Activated CD4-positive, alpha-beta T cell treated with anti-CD3 and anti-CD28 coated beads, Interleukin-2, amount 10 ng/mL, durations not matched to agents 7 days and 5 days (primary cell): ENCODE measurements at places on chromosomes 11 and 22. TPM values are rescaled to one million over a fixed set of nuclear protein-coding genes. Genes with fewer than 3 reads are reported as not detected.

The IFTAP gene
- 1.5 TPM for total RNA-seq

The GLYATL1 gene
- not detected for total RNA-seq

The F2 gene
- 0.15 TPM for total RNA-seq

The OR51B5 gene
- total RNA-seq, result not detected

The KIRREL3 gene
- total RNA-seq, result not detected

The DNAJB13 gene
- 0.15 TPM for total RNA-seq

- DNase-seq, result no peak
Measured at GRCh38 chr22:35568751-35569739, 28.4 kb downstream of the RASD2 start.

DNA sequence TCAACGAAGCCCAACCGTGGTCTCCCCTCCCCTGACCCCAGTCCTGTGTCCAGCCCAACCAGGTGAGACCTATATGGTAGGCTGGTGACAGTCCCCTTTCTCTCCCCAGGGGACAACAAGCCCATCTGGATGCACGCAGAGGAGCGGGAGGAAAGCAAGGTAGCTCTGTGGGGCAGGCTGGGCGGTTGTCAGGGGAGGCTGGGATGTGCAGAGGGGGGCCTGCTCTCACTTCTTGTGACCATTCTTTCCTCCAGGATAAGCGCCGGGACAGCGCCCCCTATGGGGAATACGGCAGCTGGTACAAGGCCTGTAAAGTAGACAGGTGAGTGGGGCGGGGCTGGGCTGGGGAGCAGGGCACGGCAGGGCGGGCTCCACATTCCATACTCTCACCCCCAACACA is 3.5 kb upstream of the RAB1B start:
- peak; percentile 46 for DNase-seq

DNA sequence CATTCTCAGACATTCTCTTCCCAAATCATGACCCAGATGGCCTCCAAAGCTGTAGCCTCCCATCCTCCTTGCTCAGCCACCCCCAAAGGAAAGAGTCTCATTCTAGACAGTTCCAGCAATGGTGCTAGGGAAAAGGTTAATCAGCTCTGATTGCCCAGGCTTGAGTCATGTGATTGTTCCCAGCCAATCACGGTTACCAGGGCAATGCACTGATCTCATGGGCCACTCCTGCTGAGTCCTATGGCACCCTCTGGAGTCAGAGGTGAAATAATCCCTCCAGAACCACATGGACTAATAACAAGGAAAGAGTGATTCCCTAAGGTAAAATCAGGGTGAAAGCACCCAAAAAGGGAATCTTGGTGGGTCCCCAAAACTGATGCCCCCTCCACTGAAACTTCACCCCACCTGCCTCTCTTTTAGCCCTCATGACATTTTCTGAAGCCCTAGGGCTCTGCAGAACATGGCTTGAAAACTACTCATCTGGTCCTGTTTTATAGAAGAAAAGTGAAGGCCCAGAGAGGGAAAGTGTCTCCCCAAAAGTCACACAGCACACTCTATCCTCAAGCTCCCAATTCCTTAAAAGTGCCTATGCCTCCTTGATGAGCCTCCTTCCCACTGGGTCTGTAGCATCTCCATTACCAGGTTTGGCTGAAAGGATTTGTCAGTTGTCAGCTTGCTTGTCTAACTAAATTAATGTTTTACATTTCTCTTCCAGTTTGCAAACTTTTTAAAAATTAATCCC is 203.7 kb downstream of the MN1 start:
- no peak for DNase-seq

DNA sequence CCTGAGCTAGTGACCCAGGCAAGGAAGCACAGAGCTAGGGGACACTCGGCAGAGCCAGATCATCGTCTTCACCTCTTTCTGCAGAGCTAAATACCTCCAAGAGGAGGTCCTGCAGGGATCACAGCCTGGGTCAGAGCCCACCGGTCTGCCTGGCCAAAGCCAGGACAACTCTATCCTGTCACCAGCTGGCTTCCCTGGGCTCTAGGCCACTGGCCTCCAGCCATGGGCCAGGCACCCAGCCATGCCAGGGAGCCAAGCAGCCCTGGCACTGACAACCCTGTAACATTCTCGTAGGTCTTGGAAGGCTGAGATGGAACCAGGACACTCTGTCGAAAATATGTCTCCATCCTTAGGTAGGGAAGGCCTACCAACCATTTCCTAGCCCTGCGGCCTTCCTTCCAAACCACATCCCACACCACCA is 270.1 kb downstream of the BUD13 start:
- DNase-seq, result no peak

GRCh38 chr22:48485149-48486133 is 1342.2 kb downstream of the BRD1 start:
- DNase-seq, result no peak

DNA sequence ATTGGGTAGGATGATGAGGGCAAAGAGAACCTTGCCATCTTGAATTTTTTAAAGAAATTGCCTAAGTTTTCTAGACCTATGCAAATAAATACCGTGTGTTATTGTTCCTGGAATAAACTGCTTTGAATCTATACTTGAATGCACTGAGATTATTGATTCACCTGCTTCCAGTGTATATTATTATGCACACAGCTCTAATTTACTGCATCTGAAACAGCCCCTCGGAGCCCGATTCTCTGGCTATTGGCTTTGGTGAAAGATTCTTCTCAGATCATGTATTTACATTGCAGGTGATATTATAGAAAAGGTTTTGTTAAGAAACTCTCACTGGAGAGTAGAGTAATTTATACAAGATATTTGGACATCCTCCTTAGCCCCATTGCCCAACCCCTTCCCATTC is 254.2 kb downstream of the TENM4 start:
- DNase-seq, result no peak

- DNase-seq, result no peak
Measured at GRCh38 chr11:9901943-9902342, 238.1 kb downstream of the SWAP70 start.

- no peak for DNase-seq
Measured at GRCh38 chr11:66684635-66685034, 6.9 kb upstream of the RBM4B start.

DNA sequence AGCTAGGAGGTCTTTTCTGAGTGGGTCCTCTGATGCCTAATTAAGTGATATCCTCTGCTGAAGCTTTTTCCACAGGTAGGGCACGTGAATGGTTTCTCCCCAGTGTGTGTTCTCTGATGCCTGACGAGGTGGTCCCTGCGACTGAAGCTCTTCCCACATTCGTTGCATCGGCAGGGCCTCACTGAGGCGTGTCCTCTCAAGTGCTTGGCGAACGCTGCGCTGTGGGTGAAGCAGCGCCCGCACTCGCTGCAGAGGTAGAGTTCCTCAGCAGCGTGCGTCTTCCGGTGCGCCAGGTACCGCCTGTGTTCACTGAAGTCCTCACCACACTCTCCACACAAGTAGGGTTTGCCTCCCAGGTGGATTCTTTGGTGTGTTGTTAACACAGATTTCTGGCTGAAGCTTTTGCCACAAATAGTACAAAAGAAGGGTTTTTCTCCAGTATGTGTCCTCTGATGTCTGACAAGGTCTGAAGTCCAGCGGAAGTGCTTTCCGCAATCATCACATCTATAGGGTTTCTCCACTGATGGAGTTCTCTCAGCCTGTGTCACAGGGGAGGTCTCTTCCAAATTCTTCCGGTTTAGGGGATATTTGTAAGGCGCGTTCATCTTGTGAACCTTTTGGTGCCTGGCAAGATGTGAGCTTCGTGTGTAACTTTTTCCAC is 15.3 kb downstream of the ZNF202 start:
- DNase-seq, result no peak

DNA sequence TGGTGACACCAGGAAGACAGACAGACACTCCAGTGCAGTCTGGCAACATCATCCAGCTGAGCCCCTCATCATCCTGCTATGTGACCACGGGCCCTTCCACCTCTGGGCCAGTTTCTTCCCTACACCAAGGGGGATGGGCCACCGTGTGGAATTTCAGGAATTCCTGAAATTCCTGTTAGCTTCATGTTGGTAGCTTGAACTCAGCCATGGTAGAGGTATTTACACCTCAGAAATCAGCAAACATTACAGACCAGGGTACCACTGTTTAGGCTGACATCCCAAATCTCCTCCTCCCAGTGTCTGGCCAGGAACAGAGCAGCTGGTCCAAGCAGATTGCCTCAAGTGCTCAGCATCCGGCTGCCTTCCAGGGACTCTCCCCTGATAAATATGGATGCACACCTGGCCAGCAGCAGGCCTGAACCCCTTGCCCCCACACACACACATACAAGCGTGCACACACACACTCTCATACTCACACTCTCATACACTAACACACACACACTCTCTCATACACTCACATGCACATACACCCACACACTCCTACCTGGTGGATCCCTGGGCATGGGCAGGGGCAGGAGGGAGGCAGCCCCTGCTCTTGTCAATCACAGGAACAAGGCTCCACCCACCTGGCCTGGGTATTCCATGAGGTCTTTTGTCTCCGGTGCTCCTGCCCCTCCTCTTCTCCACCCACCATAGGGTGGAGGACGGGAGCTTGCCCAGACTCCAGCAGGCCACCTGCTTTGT is 85.2 kb downstream of the BUD13 start:
- no peak for DNase-seq

- DNase-seq, result no peak
Measured at GRCh38 chr11:71212871-71213559, 39.4 kb downstream of the SHANK2 start.

- DNase-seq, result no peak
Measured at GRCh38 chr11:1230456-1231395, 7.9 kb downstream of the MUC5B start.

DNA sequence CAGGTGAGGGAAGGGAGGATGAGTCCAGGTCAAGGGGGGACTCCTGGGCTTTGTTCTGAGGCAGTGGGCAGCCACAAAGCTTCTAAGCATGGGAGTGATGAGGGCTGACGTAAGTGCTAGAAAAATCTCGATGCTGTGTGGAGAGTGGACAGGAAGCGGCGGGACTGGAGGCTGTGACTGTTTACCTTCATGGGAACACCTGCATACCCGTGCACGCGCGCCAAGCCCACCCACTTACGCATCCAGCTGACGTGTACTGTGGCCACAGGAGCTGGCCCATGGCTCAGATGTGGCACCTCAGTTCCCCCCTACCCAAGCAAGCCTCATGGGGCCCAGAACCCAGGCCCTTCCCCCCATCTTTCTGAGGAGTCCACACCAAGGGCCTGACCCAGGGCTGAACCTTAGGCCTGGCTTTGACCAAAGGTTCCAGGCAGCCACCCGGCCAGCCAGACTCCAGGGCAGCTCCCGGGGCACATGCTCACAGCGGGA is 14.0 kb downstream of the MYRF start:
- DNase-seq, result no peak

DNA sequence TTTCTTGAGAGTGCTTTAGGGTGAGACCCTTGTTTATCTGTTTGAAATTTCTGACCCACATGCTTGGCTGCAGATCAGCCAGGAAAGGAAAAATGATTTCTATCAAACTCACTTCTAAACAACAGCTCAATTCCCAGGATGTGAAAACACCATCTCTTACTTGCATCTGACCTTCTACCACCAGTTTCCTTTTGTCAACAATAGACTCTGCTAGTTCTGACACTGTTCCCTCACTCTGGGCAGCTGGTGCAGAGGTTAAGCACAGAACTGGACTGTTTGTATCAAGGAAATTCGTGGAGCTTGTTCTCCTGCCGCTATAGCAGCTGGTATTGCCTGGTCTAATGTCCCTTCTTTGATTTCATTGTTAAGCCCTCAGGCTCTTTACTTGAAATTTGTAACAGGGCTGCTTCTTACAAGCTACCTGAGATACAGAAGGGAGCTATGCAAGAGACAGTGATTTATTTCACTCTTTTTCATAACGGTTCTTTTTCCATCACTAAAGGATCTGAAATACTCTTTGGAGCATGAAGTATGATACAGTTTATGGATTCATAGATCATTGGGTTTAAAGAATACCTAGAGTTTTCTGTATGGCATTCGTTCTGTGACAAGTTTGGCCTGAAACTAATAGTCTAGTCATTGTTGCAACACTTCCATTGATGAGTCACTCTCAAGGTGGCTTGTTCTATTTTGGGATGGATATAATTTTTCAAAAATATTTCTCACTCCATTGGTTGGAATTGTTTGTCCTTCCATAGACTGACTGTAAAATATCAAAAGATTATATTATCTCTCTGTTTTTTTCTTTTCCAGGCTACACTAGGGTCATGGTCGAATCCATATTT is 178.2 kb upstream of the ZC3H12C start:
- no peak for DNase-seq

DNA sequence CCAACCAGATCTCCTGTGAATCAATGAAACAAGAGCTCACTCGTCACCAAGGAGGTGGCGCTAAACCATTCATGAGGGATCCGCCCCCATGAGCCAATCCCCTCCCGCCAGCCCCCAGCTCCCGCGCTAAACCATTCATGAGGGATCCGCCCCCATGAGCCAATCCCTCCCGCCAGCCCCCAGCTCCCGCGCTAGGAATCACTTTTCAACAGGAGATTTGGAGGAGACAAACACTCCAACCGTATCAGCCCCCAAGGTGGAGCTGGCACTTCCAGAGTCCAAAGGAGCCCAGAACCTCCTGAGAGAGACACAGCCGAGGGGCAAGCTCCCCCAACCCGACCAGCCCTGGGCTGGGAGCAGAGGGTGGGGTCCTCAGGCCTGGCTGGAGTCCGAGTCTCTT is 40.9 kb upstream of the PRR5 start:
- no peak for DNase-seq

- DNase-seq, result no peak
Measured at GRCh38 chr22:33401291-33401690, 343.1 kb upstream of the SYN3 start.

DNA sequence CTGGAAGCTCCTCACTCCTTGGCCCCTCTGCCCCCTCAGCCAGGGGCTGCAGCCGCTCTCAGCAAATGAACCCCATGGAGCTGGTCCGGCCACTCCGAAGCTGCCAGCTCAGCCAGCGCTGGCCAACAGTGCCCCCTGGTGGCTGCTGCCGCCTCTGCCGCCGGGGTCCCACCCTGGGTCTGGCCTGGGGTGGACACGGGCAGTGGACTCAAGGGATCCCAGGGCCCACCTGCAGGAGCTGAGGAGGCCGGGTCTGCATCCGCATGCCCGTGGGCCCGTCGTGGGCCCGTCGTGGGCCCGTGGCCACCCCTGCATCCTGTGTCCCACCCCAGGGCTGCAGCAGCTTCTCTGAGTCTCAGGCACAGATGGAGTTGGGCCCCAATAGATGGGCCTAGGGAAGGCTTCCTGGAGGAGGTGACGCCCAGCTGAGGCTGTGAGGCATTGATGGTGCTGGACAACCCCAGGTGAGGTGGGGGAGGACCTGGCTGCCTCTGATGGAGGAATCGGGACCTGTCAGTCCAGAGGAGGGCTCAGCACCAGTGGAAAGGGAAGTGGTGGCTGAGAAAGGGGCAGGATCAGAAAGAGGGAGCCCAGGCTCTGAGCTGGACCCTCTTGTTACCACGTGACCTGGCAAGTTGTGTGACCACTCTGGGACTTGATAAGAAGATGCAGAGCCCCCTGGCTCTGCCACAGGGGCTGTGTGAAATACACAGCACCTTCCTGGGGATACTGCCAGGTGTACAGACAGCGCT is 522.3 kb downstream of the BRD1 start:
- peak; percentile 46 for DNase-seq

- no peak for DNase-seq
Measured at GRCh38 chr11:111378185-111378860, 752 bp downstream of the POU2AF1 start.

DNA sequence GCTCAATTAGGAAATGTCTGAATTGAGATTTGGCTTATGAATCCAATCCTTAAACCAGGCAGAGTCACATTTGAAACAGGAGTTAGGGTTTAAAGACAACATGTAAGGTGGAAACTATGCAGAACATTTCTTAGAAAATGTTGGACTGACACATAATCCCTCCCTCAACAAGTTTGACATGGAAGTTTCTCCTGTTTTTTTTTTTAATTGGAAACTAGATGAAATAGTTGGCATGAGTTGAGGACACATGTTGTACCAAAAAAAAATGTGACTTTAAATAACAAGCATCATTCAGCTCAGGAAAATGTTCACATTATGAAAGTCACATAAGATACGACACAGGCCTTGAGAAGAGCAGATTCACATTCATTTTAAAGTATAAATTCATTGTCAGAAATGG is 154.9 kb upstream of the DDI1 start:
- DNase-seq, result no peak
